ENCODE measurements at places on chromosomes 5 and 9.

DNA sequence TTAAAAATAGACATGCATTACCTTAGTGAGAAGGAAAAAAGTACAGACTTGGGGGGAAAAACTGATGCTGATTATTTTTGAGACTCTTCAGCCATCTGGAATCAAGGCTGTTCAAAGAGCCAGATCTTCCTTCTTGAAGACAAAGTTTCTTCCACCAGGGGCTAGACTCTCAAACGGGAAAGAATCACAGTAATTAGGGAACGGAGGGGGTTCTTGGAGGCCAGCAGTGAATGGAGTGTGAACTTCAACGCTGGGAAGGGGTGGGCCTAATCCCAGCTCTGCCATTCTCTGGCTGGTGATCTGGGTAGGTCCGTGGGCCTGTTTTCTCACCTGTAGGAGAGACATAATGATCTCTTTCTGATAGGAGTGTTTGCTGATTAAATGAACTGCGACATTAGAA, 21.1 kb upstream of the LHX2 start:
- DNase-seq, result no peak

- no peak for DNase-seq
Measured at GRCh38 chr5:109253262-109253661, 156.5 kb downstream of the PJA2 start.

- no peak for DNase-seq
Measured at GRCh38 chr9:112166176-112167140, 8.6 kb downstream of the SUSD1 start.

DNA sequence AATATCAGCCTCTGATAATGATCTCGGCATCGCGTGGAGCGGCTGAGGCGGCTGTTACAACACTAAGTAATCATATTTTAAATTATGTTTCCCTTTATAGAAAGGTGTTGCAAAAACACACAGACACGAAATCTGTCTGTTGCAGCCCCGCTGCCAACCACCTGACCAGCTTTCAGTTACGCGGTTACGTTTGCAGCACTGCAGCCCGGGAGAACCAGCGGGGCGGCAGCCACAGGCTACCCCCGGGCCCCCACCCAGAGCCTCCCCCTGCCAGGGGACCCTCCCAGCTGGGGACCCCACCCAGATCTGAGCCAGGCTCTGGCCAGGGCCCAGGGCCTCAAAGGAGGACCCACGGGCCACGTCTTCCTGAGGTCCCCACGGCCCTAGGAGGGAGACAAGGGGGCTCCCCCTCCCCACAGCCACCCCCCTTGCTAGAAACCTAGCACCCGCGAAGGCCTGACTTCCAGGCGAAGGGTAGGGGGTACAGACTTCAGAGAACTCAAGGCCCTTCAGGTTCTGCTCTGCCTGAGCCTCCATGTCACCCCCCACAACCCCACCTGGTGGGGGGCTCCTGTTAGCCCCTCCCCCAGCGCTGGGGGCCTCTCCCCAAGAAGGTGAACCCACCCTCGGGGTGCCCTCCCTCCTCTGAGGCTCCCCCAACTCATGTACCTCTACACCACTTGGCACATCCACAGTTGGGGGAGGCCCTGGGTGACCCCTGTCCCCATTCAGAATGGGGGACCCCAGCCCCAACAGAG, 6.0 kb downstream of the NACC2 start:
- no peak for DNase-seq

DNA sequence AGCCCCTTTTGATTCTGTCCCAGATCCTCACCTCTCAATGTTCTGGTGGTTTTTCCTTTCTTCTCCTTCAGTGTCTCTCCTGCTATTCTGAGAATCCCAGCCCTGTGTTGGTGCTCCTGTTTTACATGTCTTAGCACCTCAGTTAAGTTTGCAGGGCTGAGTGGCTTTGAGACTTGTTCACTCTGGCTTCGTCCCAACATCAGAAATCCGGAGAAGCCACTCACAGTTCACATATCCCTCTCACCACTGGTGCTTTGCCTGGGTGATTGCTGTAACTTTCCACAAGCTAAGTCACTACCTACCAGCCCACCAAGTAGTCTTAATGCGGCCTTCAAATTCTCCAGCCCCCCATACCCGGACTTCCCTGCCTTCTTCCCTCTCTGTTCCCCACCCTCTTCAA, 40.2 kb downstream of the CYFIP2 start:
- no peak for DNase-seq

DNA sequence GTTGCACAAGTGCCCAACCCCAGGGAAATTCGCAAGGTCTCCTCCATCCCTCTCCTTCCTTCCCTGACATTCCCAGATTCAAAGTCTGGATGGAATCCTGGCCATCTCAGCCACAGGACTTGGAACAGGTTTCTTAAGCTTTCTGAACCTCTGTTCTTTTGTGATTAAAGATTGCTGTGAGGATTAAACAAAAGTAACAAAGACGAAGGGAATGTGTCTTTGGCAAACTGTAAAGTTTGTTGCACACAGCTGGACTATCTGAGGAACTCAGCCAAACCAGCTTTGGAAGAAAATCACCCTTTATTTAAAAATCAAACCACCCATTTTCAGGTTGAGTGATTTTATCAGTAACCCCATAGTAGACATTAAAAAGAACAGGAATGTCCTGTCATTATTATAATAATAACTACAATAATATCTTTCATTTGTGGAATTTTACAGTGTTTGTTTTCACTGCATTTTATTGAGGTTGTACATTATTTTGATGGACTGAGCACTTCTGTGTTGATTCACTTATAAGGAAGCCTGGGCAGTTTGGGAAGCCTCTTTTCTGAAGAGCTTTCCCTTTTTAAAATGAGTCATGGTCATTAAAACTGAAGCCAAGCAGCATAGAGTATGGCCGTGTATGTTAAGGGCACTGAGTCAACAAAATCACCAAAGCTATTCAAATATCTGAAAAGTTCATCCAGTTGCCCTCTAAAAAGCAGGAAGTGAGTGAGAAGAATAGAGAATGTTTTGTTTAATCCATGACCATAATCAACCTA, 310.2 kb downstream of the AGTPBP1 start:
- DNase-seq, result no peak

- no peak for DNase-seq
Measured at GRCh38 chr9:806285-807156, 35.0 kb upstream of the DMRT1 start.

DNA sequence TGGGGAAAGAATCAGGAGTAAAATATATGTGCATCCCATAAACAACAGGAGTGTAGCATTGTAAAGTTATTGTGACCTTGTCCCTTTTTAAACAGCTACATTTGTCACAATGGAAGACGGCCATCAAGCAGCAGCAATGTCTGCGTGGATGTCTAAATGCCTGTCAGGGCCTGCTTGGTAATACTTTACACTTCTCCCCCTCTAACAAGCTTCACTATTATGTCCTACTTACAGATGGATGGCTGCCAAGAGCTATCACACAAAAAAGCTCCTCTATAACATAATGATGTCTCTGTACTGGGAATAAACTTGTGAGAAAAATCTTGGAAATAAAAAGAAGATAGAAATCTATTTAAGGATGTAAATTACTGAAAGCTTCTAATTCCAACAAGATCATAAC, 213.0 kb downstream of the FBXL17 start:
- DNase-seq, result no peak

DNA sequence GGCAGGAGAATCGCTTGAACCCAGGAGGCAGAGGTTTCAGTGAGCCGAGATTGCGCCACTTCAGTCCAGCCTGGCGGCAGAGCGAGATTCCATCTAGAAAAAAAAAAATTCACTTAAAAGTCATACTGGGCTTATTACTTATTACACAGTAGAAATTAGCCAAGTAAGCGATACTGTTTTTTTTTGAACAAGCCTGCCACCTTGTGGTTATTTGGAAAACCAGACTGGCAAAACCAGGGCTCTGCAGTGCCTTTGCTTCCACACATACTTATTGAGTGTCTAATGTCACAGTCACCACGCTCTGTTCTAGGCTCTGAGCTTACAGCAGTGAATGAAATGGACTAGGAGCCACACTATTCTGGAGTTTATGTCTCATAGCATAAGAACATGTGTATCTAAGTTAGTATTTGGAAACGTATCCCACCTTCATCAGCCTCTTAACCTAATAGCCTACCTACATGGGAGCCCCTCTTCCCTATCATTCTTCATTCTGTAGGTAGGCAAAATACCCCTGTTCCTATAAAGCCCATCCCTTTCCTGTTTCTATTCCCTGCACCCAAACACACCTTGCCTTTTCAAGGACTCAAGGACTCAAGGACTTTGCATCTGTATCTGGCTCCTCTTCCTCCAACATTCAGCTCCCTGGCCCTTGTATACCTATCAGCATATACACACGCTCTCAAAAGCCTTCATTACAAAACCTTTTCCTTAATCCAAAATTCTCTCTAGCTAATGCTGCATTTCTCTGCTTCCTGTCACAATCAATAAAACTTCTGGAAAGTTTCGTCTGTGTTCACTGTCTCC, 13.9 kb upstream of the BASP1 start:
- DNase-seq, result no peak

GRCh38 chr5:147509041-147509709, 693 bp downstream of the DPYSL3 start:
- no peak for DNase-seq

GRCh38 chr9:132312873-132313272, 41.9 kb downstream of the SETX start:
- DNase-seq, result no peak

Data from activated CD4-positive, alpha-beta T cell treated with anti-CD3 and anti-CD28 coated beads, Interleukin-2, amount 50 U/mL, for 48 hours (primary cell).